ENCODE measurements at places on chromosomes 12 and 14. TPM values are rescaled to one million over a fixed set of nuclear protein-coding genes. Genes with fewer than 3 reads are reported as not detected.

DNA sequence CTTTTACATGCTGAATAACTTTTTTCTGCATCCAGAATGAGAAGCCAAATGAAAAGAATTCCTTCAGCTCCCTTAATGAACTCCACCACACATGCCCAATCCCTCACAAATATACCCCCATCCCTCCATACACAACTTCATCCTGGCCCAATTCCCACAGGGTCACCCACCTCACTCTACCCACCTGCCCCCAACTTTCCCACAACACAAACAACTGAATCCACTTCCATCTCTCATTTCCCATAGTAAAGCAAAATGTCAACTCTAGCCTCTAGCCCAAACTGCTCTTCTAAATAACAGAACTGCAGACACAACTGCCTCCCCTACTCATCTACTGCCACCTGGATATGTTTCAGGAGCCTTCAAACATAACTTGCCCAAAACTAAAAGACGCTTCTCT is 18.8 kb downstream of the HECTD1 start:
- no peak for DNase-seq

GRCh38 chr12:82144505-82144904 is 213.7 kb downstream of the CCDC59 start:
- DNase-seq: no peak

DNA sequence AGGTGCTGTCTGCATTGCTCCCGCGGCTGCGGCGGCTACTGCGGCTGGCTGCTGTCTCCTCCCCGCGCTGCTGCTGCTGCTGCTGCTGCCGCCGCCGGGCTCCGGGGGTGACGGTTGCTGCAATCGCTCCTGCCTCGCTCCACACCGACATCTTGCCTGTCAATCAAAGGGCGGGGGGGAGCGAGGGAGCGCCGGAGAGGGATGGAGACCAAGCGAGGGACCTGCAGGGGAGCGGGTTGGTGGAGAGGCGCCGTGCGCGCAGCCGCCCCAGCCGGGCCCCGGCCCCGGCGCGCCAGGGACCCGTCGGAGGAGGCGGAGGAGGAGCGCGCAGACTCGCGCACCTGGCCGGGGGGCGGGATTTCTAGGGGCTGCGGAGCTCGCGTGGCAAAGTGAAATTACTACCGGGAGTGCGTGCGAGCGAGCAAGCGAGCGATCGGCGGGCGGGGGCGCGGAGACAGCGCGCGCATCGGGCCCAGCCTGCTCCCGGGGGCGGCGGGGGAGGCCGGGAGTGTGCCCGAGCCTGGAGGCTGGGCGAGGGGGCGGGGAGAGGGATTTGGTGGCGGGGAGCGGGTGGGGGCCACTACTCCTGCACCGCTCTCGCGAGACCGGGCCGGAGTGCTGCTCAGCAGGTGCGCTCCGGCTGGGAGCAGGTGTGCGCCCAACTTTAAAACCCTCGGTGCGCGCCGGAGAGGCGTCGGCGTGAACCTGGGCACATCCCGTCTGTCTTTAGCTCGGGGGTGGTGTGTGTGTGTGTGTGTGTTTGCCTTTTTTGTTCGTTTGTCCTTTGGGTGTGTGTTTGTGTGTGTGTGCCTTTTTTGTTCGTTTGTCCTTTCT is at the start of gene KSR2:
KSR2 (minus strand) TSS at position 165 of the 834 bp plus-strand sequence. CDS start 735 bp downstream, outside the sequence.
- peak; percentile 27 for DNase-seq

- no peak for DNase-seq
Observed at GRCh38 chr14:63394841-63395240, 76.1 kb upstream of the GPHB5 start.

Gene CAPZA3
- total RNA-seq: not detected

- no peak for DNase-seq
Observed at GRCh38 chr12:19687371-19687770, 248.1 kb downstream of the AEBP2 start.

Gene CEBPE
- total RNA-seq: 0.81 TPM

DNA sequence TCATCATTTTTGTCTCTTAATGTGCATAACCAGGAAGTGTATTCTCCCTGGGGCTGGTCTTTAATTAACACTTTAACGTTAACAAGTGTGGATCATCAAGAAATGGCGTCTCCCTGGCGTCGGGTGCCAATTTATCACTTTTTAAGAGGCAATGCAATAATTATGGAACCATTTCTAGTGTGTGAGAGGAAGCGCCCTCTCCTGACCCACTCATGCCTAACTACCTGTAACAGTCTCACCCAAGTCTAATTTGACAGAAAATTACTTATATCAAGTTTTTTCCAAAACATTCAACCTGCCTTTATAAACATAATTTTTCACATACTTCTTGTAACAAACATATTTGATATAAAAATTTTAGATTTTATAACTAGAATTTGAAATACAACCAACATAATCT is 905.3 kb upstream of the MDGA2 start:
- DNase-seq: no peak

Gene ASB2
- total RNA-seq: 1.1 TPM

GRCh38 chr14:105529569-105530284 is 3.3 kb downstream of the TMEM121 start:
- DNase-seq: no peak

Gene TSHR
- total RNA-seq: not detected

DNA sequence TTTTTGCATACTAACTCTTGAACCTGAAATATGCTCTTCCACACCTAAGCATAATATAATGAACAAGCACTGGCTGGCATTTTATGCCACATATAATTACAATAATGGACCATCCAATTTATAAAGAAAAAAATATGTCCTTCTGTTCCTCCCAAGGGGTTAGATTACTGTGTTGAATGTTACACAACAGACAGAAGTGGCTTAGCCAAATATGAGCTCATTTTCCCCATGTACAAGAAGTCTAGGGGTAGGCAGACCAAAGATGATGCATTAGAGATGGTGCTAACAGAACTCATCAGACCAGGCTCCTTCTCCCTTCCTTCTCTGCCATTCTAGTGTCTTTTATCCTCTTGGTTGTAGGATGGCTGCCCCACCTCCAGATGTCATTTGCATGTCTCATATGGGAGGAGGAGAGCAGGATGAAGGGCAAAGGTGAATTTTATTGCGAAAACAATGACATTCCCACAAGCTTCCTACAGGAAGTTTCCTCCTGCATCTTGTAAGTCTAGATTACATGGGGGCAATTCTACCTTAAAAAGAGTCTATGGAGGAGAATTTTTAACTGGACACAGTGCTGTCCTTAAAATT is 43.9 kb upstream of the SLC2A13 start:
- no peak for DNase-seq

GRCh38 chr12:44384136-44384535 is 492.0 kb downstream of the NELL2 start:
- no peak for DNase-seq

DNA sequence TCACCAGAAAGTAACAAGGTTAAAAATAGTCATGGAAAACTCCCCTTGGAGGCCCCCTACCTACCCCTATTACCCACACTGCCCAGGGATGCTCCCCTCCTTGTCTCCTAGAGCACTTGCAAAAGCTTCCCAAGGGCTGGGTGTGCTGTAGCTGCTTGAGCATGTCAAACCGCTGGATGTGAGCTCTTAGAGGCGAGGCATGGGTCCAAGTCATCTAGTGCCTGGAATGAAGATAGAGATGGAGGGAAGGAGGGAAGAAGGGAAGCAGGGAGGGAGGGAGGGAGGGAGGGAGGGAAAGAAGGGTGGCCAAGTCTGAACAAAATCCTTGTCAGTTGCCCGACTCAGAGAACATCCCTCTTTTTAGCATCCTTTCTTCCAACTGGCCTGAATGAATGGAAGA is 43.1 kb downstream of the LTBP2 start:
- no peak for DNase-seq

DNA sequence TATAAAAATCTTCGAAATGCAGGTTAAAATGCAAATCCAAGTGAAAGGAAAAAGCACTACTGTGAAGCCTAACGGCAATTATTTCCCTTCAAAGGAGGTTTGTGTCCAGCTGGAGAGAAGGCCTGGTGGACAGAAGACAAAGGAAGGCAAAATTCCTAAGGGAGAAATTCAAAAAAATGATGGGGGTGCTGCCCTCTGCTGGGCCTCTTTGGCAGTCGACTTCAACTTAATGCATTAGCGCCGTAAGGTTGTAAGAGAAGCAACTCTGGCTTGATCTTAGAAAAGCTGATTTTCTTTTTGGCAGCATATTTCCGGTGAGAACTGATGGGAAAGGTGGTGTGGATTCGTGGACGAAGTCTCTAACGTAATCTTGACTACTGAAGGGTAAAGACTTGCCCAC is 34.3 kb upstream of the CHFR start:
- DNase-seq: no peak

GRCh38 chr14:44970907-44971306 is 8.9 kb downstream of the TOGARAM1 start:
- no peak for DNase-seq

All from hematopoietic multipotent progenitor cell (in vitro differentiated cells).